ENCODE measurements at places on chromosomes 16 and 17. TPM values are rescaled to one million over a fixed set of nuclear protein-coding genes. Genes with fewer than 3 reads are reported as not detected.

GRCh38 chr16:9380221-9380620, 288.8 kb downstream of the HAPSTR1 start:
- no peak for DNase-seq

DNA sequence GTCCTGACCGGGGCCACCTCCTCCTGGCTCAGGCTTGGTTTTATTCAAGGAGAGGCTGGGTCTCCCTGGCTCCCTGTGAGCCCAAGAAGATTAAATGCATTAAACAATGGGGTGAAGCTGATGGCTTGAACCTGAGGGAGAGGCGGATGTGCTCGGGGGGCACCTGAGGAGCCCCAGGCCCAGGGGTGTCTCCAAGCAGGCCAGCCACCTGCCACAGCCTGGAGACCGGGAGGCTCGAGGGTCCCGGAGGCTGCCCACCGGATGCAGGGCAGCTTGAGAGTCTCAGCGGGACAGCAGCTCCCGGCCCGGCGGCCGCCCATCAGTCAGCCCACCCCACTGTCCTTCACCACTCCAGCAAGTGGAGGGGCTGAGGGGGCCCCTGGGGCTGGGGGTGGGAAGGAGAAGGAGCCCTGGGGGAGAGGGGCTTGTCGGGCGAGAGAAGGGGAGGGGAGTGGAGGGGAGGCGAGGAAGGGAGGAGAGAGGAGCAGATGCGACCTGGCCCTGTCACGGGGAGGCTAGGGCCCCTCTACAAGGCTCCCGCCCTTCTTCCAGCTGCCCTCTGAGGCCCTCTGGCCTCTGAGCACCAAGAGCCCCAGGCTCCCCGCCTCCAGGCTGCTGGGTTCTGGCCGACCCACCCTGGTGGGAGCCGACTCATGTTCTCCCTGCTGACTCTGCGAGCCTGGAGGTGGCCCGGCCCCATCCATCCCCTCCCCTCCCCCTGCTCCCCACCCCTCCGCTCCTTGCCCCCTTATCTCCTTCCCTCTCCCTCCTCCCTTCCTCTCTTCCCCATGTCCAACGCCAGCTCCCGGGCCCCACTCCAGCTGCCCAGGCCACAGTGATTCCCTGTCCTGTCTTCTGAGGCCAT, 13.2 kb downstream of the CD7 start:
- no peak for DNase-seq

- DNase-seq = no peak
These were observed 1.4 kb upstream of the SPNS2 start for GRCh38 chr17:4497101-4497824.

- no peak for DNase-seq
These were observed 18.1 kb downstream of the NTAN1 start for GRCh38 chr16:15037745-15038144.

DNA sequence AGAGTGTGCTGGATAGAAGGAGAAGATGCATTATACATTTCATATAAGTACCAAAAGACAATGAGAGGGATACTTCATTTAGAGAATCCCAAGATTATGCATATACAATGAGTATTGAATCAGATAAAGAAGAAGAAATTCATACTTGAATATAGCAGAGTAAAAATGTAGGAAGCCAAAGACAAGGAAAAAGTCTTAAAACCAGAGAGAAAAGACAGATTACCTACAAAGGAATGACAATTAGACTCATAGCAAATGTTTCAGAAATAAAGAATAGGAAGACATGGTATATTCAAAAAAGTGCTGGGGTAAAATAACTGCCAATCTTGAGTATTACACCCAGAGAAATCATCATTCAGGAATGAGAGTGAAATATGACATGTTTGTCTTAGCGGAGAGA, 6.8 kb upstream of the MSI2 start:
- no peak for DNase-seq

- no peak for DNase-seq
These were observed 251.9 kb upstream of the AXIN2 start for GRCh38 chr17:65813306-65813705.

GRCh38 chr16:20004931-20005330, 68.8 kb downstream of the GPR139 start:
- no peak for DNase-seq

DNA sequence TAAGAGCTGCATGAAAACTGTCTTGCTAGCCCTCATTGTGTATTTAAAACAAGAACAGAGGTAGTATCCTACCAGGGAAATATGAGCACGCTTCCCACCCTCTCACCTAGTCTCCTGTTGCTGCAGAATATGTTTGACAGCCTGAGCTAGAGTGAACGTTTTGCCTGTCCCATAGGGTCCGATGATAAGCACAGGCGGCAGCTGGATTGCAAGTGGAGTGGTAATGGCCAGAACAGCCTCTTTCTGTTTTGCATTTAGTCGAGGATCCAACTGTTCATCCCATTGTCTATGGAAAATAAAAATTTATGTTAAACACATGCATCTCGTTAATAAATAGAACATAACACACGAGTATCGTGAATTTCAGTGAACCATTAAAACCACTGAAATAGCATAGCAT, 84.2 kb downstream of the HELZ start:
- no peak for DNase-seq

PIRT gene
- polyA plus RNA-seq = not detected

CCDC200 gene
- 11.3 TPM for polyA plus RNA-seq

DDX28 gene
- 10.1 TPM for polyA plus RNA-seq

MMP28 gene
- 2.1 TPM for polyA plus RNA-seq

HS3ST4 gene
- polyA plus RNA-seq = 0.53 TPM

ADAD2 gene
- polyA plus RNA-seq = not detected

ANKRD40 gene
- polyA plus RNA-seq = 43.0 TPM

NHERF1 gene
- polyA plus RNA-seq = 197 TPM

OR1E2 gene
- not detected for polyA plus RNA-seq
